ENCODE measurements at places on chromosomes 4 and X.
A peak's percentile ranks its signal among the peaks of the same experiment; 100 is the strongest.

DNA sequence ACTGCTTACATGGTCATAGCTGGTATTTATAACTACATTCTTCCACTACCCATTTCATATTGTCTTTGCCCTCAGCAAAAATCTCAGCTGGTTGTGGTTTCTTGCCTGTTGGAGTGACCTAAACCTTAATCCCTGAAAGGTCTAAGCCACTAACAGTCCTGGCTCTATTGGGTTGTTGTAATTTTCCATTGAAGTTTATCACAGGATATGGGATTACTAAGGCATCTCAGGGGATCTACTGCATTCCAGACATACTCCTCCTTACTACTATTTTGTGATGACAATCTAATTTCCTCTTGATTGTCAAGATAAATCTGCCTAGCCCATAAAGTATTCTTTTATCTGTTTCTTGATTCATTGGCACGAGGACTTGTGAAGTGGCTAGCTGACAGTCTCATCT, 6.2 kb upstream of the OSTC start:
- DNase-seq = no peak

- no peak for DNase-seq
Measured at GRCh38 chr4:62226082-62226481, 1026.0 kb downstream of the ADGRL3 start.

GRCh38 chr4:38009421-38009820, 49.2 kb downstream of the PTTG2 start:
- no peak for DNase-seq

GRCh38 chrX:1767026-1767425, 152.2 kb downstream of the ASMT start:
- peak; percentile 49 for DNase-seq

DNA sequence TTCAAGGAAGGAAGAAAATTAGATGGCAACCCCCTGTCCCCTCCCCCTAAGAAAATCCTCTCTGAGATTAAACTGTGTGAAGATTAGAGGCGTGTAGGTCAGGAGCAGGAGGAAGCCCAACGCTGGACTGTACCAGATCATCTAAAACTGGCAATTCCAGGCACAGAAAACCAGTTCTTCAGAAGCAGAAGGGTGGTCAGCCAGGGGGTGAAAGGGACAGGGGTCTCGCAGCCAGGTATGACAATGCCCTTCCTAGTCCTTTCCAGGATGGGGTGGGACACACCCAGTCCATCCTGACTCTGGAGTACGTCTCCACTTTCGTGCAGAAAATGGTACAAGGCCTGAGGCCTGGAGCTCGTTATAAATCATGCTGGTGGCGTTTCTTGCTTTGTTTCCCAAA, 3.3 kb upstream of the RHOH start:
- no peak for DNase-seq

GRCh38 chr4:133921280-133922195, 280.1 kb downstream of the PABPC4L start:
- peak; percentile 2 for DNase-seq

GRCh38 chr4:176334066-176334465, 14.3 kb downstream of the SPCS3 start:
- DNase-seq = no peak

DNA sequence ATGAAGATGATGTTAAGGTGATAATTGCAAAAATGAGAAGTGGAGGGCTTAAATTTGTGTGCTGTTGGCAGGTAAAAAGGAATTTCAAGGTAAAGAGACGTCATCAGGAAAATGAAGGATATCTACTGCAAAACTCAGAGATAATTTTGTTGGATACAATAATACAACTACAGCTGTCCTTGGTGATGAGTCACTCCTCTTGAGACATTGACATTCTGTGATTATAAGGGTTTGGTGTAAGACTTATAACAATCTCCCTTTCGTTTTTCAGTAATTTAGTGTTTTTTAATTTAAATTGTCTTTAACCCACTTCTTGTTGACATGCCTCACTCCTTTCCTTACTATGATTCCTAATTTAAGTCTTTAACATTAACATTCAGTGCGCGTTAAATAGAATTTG, 1074.1 kb upstream of the SLIT2 start:
- DNase-seq = no peak

DNA sequence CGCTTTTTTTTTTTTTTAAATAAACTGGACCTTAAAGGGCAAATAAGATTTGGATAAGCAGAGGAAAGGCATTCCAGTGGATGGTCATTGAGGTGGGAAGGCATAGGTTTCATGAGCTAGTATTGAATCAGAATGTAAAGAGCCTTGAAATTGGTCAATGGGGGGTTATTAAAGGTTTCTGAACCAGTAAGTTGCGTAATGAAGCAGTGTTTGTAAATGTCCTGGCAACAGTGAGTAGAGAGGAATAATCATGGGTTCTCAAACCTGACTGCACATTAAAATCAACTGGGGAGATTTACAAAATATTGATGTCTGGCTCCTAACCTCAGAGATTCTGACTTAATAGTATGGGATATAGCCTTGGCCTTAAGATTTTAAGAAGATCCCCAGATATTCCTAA, 23.2 kb upstream of the AMOT start:
- no peak for DNase-seq

- peak; percentile 73 for DNase-seq
Measured at GRCh38 chr4:1232661-1233621, 16.0 kb downstream of the CTBP1 start.

- DNase-seq = no peak
Measured at GRCh38 chrX:134020910-134021309, 35.5 kb upstream of the GPC3 start.

GRCh38 chrX:1165535-1166196, 46.8 kb downstream of the CRLF2 start:
- DNase-seq = no peak

GRCh38 chr4:73538162-73538561, 56.6 kb downstream of the AFM start:
- no peak for DNase-seq

DNA sequence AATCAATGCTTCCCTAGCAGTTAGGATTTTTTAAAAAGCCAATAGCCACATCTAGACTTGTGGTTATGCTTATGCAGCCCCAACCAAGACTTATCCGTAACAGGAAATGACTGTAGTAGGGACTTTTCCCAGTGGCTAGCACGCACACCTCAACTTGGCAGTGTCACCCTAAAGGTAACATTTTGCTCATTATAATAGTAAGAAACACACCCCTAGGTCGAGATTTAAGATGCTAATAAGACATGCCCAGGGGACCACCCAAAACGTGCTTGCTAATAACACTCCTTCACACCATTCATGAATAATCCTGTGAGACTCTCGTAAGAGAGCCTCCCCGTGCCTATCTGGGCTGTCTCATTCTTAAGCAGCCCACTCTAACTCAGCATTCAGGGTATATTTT, 195.3 kb downstream of the CHIC1 start:
- DNase-seq = no peak

DNA sequence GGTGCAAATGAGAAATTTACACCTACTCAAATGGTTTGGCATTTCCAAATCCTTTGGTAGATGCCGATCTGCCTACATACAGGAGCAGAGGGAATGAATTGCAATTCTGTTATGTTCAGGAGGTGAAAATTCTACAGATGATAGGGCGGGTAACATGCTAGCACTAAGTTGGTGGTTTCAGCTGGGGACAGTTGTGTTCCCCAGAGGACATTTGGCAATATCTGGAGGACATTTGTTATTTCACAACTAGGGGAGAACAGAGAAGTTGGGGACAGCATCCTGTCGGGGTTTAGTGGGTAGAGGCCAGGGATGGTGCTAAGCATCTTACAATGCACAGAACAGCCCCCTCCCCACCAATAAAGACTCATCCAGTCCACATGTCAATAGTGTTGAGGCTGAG, 96.5 kb upstream of the PUDP start:
- DNase-seq = no peak

DNA sequence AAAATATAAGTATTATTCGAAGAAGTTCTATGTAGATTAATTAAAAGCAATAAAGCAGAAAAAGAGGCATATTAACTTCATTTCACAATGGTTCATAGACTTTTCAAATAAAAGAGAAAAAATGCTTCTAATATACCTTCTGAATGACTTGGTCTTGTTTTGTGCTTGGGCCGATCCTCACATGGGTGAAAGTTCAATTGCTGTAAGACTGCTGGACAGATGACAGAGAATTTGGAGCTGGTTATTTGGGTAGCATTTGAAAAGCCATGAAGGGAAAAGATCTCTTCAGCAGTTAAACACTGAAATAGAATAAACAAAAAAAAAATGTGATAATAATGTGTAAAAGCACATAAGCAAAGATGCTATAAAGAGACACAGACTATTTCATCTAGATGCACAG, 29.8 kb downstream of the SLC39A8 start:
- DNase-seq = no peak

GRCh38 chr4:184807797-184808712, 17.7 kb downstream of the ACSL1 start:
- peak; percentile 95 for DNase-seq

DNA sequence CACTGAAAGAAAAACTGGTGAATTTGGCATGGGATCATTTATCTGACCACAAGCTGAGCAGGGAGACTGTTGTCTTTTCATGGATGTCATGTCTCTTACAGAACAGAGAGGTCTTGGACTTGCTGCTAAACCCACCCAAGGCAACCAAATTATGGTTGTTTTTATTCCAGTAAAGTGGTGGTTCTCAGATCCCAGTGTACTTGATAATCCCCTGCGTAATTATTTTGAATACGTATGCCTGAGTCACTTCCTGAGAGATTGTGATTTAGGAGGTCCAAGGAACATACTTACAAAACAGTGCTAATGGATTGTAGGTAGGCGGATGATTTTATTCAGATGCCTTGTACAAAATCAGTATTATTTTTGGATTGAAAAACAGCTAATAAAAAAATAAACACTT, 585.6 kb downstream of the IL1RAPL1 start:
- no peak for DNase-seq

- DNase-seq = peak; percentile 86
Measured at GRCh38 chrX:145817331-145818185, at the start of gene SLITRK2. Gene SLITRK2 (plus strand): TSS chrX:145817829. CDS start chrX:145822426, 4,597 bp downstream.

GRCh38 chr4:176794651-176795050, 1.9 kb upstream of the VEGFC start:
- no peak for DNase-seq

DNA sequence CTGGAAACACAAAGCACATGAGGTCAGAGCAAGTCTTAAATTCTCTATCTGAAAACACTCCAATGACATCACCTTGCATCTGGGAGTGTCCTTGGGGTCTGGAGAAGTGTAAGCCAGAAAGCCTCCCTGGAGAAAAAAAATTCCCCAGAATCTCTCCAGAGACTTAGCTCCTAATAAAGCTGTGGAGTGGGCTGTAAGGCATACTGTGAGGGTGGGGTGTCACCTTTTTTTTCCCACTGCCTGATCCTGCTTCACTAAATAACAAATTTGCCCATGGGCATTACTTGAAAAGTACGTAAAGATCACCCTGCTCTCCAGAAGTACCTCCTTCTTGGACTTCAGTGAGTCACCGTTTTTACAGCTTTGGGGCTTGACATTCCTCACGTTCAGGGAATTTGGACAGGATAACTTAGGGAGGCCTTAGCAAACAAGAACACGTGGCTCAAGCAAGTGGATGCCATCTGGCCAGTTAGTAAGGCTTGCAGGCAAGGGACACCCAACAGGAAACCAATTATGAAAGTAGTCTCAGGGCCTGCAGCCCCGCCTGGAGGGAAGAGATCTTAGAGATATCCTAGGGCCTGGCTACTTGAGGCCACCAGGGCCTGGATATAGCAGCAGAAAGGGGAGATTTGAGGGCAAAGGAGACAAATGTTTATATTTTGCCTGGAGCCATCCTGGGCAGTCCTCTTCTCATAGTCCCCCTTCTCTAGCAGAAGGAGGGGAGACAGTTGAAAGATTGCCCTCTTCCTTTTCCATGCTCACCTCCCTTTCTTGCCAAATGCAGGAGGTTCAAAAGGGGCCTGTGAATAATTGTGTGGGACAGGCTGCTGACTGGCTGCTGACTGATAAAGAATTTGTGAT, 60.1 kb upstream of the PLAC1 start:
- DNase-seq = no peak

GRCh38 chrX:129641469-129641868, 13.3 kb downstream of the APLN start:
- no peak for DNase-seq

GRCh38 chr4:56260320-56260719, 127.0 kb downstream of the AASDH start:
- no peak for DNase-seq

GRCh38 chr4:79991601-79992000, 81.4 kb downstream of the ANTXR2 start:
- no peak for DNase-seq

- no peak for DNase-seq
Measured at GRCh38 chrX:106912864-106913263, 7.3 kb upstream of the CLDN2 start.

GRCh38 chr4:130187587-130187986, 1091.6 kb downstream of the C4orf33 start:
- no peak for DNase-seq

GRCh38 chrX:116801943-116802342, 339.2 kb upstream of the CT83 start:
- no peak for DNase-seq

DNA sequence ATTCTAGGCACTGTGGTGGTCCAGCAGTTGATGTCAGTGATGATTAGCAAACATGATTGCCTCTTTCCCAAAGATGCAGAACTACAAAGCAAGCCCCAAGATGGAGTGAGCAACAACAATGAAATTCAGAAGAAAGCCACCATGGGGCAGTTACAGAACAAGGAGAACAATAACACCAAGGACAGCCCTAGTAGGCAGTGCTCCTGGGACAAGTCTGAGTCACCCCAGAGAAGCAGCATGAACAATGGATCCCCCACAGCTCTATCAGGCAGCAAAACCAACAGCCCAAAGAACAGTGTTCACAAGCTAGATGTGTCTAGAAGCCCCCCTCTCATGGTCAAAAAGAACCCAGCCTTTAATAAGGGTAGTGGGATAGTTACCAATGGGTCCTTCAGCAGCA, 365.3 kb downstream of the MAPK10 start:
- no peak for DNase-seq

DNA sequence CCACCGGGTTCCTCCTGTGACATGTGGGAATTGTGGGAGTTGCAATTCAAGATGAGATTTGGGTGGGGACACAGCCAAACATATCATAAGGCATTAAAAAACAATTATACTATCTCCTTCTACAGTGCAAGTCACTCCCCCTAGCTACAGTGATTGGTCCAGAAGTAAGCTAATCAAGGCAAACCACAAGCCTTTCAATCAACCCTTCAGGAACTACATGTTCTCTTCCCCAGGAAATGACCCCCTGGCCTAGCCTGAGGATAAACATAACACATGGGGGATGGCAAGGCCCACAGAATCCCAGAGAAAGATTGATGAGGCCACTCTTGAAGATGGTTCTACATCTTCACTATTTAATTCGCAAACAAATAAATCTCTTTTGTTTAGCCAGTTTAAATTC, 25.2 kb upstream of the FAM241A start:
- DNase-seq = no peak

DNA sequence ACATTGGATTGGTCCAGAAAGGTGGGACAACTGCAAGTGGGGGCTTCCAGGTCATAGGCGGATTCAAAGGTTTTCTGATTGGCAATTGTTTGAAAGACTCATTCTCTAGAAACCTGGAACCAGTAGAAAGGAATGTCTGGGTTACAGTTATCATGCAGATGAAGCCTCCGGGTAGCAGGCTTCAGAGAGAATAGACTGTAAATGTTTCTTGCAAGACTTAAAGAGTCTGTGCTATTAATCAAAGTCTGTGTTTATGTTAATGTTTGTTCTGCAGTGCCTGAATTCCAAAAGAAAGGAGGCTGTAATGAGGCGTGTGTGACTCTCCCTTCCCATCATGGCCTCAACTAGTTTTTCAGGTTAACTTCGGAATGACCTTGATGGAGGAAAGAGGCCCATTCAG, 43.9 kb upstream of the GC start:
- no peak for DNase-seq

- no peak for DNase-seq
Measured at GRCh38 chrX:153595859-153596857, 2.8 kb downstream of the CCNQ start.
